ENCODE measurements at places on chromosomes 12 and 14. TPM values are rescaled to one million over a fixed set of nuclear protein-coding genes. Genes with fewer than 3 reads are reported as not detected.

- no peak for DNase-seq
Observed at GRCh38 chr12:99767809-99768208, 120.3 kb downstream of the GARIN6 start.

- DNase-seq: no peak
Observed at GRCh38 chr12:28759333-28759732, 389.7 kb upstream of the FAR2 start.

- DNase-seq: no peak
Observed at GRCh38 chr12:119068129-119068856, 87.0 kb downstream of the SRRM4 start.

DNA sequence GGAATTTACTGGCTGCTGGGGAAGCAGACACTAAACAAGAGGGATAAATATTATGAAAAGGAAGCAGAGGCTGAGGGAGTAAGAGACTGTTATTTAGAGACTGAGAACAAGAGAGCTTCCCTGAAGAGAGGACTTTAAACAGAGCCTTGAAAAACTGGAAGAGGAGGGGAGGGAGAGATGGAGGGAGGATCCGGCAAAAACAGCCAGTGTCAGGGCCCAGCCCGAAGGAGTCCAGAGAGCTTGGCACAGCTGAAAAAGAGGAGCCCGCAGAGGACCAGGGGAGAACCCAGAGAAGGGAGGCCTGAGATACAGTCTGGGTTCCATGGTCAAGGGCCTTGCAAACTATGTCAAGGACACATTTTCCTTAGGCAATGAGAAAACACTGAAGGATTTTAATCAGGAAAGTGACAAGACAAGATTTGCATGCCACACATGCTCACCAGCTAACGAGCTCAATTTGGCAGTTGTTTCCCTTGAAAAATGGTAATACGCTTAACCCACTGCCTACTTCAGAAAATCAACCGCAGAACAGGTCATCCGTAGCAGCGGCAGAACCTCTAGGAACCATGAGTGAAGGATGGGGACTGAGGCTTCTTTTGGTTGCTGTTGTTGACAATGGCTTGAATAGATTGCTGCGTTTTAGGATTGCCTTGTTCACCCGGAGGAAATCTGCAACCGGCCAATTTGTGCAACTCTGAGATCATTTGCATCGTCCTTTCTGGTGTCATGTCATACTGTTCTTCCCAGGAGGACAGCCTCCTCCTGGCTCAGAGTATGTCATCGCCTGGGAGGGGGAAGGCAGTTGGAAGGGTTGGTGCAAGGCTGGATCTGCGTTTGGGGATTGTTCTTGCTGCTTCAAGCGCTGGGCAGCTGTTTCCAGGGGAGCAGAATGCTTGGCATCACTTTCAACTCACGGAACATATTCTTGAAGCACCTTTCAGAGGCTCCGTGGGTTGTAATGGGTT lies 108.2 kb downstream of the PRMT8 start:
- DNase-seq: no peak

GRCh38 chr12:48988030-48988649 lies 10.0 kb downstream of the WNT1 start:
- DNase-seq: peak; percentile 86

GRCh38 chr14:103597623-103598377 lies 31.2 kb upstream of the KLC1 start:
- no peak for DNase-seq

The AMDHD1 gene
- total RNA-seq: 0.47 TPM

The RNFT2 gene
- 2.8 TPM for total RNA-seq

The HELB gene
- total RNA-seq: 3.8 TPM

Measured in left colon (tissue), 2 donors.